ENCODE measurements at places on chromosomes 2 and 18.
A peak's percentile ranks its signal among the peaks of the same experiment; 100 is the strongest.

DNA sequence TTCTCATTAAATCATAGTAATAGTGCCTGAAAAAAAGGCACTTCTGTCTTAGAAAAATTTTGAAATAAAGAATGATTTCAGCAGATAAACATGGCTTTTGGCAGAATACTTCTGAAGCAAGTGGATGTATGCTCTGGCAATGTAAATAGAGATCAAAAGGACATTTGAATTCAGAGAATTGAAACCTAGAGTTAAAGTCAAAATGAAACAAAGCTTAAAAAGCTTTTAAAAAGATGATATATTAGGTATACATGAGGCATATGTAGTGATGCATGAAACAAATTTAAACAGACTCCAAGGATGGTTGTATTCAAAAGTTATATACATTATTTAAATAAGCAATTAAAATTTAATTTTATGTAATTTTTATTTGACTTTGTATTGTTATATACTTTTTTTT lies 1344.5 kb upstream of the TMEFF2 start:
- no peak for DNase-seq

GRCh38 chr2:85401844-85402243 lies 8.3 kb downstream of the CAPG start:
- DNase-seq: no peak

DNA sequence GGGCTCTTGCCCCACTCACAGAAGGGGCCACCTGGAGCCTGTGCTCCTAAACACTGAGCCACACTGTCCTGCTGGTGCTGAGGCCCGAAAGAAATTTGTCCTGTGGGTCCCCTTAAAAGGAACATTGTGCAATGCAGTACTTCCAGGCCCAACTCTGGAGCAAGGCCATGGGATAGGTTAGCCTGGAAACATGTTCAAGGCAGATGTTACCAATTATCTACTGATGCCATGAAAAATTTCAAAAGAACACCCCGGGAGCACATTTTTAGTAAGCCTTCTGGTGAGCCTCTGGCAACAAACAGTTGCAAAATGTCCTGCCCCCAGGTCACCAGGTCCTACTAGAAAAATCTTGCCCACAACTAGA lies 12.3 kb upstream of the PTMA start:
- DNase-seq: no peak

GRCh38 chr18:10477863-10478260 lies 23.4 kb downstream of the APCDD1 start:
- DNase-seq: no peak

DNA sequence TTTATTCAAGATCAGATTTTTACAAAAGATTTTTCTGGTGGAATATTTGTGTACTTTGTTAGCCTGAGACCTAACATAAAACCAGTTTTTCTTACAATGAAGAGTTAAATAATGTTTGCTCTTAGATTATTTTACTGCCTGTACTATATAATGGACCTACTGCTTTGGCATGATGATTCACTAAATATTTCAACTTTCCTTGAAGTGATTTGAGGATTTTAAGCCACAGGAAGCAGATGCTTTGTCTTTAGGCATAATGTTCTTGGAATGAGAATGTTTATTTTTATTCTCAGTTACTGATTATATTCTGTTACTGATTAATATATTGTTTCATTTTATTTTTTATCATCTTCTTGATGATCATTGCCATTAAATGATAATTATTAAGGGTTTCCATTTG lies 175.3 kb upstream of the LRP1B start:
- DNase-seq: no peak

DNA sequence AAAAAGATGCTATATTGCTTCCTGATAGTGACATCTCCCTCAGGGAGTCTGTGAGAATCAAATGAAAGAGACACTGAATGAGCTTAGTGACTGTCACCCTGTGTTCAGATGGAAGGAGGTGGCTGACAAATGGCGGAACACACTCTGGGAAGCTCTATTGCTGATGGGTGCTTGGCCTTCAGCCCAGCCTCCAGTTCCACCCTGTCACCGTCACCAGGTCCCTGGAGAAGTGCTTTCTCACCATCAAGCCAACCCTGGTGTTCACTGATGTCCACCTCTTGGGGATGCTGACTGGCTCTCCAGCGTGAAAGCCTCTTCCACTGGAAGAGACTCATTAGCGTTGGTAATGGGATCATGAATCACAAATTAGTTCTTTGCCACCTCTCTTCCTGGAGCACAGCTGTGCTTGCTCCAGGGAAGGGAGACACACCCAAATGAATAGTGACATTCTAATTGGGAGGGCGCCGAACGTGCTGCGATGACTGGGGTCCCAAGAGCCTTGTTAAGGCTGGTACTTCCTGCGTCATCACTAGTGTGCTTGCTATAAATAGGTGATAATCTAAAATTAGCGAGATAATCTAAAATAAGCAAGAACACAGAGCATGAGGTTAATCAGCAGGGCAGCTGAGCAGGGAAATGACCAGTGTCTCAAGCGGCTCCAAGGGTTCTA lies 154.0 kb downstream of the CLIP4 start:
- no peak for DNase-seq

DNA sequence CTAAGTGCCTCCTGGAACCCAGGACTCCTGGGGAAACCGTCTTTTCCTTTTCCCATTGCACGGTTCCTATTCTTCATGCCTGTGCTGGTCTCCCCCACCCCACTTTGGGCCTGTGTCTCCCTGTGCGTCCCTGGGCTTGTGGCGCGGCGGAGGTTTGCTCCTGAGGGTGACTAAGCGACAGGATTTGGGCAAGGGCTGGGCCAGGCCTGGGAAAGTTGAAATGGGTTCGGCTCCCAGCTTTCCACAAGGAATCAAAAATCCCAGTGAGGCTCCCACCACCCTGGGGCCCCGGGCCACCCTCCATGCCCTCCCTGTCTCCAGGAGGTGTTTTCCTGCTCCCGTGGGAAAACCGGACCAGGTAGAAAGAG lies 197.6 kb downstream of the NDUFA10 start:
- no peak for DNase-seq

DNA sequence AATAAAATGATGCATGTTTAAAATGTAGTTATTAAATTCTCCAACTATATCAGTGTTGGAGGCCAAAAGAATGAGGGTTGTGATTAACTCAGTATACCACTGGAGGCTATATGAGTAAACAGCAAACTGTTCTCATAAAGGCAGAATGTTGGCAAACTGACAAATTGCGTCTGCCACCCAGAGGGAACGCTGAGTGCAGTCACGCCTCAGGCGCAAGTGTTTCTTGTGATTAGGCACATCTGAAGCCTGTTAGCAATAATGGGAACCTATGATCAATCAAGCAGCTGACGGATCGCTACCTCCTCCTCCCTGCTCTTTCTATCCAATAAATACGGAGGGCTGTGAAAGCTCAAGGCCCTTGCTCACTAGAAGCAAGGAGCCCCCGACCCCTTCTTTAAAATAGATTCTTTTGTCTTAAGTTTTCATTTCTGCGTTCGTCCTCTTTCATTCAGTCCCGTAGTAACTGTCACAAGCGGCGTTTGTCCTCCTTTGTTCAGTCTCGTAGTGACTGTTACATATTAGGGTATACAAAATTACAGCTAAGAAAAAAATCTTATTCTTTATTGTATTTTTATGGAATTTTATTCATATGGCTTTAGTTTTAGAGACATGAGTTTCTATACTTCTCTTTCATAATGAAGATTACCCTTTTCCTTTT lies 16.3 kb upstream of the RMND5A start:
- DNase-seq: no peak

- DNase-seq: no peak
Observed at GRCh38 chr2:169362118-169362893, at the start of gene LRP2. Gene LRP2, minus strand, starts transcription at chr2:169362534. Its CDS starts 135 bp downstream, at chr2:169362399.

DNA sequence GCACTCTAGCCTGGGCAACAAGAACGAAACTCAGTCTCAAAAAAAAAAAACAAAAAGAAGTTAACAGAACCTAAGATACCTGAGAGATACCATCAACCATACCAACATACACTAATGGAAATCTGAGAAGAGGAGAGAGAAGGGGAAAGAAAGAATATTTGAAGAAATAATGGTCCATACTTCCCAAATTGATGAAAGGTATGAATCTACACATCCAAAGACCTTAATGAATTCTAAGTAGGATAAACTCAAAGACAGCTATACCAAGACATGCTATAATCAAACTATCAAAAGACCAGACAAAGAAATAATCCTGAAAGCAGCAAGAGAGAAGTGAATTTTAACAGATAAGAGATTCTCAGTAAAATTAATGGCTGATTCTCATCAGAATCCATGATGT lies 109.6 kb downstream of the TRABD2A start:
- DNase-seq: no peak

DNA sequence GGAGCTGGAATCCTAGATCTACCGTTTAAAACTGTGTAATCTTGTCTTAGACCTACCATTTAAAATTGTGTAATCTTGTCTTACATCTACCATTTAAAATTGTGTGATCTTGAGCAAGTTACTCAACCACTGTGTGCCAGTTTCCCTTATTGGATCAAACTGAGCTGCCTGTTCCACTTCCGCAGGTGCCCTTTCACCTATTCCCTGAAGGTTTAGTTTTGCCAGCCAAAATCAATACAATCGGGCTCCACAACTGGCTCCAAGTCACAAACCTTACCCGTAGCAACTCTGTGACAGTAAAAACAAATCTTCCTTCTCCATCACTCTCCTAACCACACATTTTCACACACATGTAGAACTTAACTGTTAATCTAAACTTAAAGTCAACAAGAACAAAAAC lies 20.1 kb downstream of the DOCK10 start:
- DNase-seq: no peak

DNA sequence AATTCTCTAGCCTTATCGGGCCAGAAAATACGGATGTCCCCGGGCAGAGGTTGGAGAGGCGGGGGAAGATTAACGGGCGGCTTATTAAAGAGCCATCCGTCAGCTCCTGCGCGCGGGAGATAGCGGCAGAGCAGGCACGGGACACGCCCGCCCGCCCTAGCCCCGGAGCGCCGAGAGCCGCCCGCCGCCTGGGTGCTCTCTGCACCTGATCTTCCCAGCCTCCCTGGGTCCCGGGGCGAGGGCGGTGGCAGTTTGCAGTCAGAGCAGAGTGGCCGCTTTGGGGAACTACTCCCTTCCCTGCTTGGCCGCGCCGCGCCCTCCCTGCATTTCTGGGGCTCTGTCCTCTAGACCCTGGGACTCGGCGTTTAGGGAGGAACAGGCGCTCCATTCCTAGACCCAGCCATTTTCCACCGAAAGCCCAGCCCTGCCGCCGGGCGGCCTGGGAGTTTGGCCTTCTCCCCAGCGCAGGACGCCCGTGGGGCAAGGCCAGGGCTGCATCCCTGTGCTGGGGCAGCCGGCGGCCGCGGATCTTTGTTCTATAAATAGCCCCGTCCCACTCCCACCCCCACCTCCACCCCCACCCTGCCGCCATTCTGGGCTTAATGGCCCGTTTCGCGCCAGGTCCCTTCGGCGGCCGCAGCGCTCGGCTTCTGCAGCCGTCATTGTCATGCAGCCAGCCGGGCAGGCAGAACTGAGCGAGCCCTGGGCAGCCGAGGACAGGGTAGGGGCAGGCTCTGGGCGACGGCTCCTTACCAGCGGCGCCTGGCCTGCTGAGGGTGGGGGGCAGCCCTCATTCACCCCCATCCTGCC lies 6.6 kb downstream of the GAD1 start:
- no peak for DNase-seq

DNA sequence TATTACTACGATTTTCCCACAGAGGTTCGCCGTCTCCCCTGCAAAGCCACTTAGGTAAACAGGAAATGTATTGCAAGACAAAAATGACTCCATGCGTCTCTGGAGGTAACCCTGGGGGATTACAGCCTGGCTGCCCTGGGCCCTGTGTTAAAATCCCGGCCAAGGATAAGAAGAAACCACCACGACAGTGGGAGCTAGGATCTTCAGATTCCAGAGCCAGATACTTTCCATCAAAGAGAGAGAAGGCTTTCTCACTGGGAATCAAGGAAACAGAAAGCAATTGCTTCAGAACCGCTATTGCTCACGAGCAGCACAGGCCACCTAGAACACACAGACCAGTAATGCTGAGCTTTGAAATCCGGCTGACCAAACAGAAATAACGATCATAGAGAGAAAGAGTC lies 97.9 kb upstream of the ZNF516 start:
- no peak for DNase-seq

DNA sequence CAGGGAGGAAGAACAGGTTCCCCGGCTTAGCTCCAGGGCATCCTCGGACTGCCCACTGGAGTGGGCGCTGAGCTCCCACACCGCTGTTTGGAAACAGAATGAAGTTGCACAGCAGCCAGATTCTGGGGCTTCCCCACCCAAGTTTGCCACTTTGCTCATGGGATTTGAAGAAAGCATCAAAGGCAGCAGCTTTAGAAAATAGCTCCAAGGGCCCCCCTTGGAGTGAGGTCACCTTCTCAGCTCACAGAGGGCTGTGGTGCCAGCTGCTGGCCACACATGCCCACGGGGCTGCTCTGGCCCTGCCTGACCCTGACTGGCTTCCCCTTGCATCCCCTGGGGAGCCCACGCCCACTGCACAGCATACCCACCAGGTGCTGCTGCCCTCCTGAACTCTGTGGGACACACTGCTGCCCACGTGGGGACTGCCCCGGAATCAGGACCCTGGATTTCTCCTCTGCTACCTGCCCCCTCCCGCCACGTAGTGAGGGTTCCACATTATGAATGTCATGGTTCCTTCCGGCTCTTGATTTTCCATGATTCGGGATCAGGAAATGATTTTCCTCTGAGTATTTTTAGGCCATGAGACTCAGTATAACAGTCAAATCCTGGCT lies 70.3 kb downstream of the TGOLN2 start:
- no peak for DNase-seq

DNA sequence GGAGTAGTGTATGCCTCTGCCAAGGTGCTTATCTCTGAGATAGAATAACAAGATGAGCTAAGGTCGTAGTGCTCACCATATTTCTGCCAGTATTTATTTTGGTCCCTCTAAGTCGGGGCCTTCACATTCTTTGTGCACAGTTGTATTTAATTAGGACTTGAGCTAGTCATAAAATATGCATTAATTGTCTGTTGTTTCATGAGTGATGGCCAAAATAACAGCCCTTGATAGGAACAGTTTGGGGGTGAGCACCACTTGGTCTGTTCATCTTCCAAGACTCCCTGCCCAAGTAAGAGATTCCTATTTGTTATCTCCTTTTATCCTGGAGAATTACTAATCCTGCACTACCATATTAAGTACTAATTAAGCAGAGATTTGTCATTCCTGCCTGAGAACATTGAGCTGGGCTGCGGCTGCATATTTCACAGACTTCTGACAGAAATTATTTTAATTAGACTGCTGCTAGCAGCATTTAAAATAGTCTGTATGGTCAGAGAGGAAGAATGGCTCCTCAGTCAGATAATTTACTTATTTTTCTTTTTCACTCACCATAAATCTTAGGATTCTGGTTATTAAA lies 435.1 kb downstream of the MTX2 start:
- no peak for DNase-seq

GRCh38 chr2:120109186-120110061 lies 96.5 kb downstream of the EPB41L5 start:
- DNase-seq: peak; percentile 19

GRCh38 chr2:61645911-61646310 lies 107.8 kb upstream of the XPO1 start:
- DNase-seq: peak; percentile 85

DNA sequence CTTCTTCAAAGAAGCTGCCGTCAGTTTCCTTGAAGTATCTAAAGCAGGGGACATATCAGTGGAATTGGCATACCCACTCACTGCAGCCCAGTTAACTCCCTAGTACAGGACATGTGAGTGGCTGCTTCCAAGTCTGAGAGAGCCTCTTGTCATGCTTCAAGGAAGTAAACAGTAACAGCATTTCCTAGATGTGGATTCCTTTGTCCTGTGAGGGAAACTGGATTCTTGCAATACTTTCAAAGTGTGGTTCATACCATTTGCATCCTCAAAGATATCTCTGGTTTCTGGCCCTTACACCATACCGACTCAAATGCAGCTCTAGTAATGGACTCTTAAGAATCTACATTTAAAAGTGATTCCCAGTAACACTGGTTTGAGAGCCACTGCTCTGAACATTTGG lies 87.2 kb downstream of the ESCO1 start:
- no peak for DNase-seq
